ENCODE measurements at places on chromosomes 1 and 21.

DNA sequence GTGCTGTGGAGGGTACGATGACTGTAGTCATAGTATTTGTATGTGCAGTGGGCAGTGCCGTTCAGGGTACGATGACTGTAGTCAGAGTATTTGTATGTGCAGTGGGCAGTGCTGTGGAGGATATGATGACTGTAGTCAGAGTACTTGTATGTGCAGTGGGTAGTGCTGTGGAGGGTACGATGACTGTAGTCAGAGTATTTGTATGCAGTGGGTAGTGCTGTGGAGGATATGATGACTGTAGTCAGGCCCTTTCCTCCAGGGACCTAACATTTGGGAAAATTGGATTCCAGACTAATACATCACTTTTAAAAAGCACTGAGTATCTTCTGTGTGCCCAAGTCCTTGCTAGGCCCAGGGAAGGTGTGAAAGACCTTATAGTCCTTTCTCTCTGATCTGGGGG, 2.9 kb downstream of the ZNF672 start:
- DNase-seq, result no peak

GRCh38 chr1:23807453-23807852, 6.9 kb upstream of the GALE start:
- no peak for DNase-seq

- DNase-seq, result no peak
Measured at GRCh38 chr1:7425771-7426170, 345.3 kb upstream of the VAMP3 start.

DNA sequence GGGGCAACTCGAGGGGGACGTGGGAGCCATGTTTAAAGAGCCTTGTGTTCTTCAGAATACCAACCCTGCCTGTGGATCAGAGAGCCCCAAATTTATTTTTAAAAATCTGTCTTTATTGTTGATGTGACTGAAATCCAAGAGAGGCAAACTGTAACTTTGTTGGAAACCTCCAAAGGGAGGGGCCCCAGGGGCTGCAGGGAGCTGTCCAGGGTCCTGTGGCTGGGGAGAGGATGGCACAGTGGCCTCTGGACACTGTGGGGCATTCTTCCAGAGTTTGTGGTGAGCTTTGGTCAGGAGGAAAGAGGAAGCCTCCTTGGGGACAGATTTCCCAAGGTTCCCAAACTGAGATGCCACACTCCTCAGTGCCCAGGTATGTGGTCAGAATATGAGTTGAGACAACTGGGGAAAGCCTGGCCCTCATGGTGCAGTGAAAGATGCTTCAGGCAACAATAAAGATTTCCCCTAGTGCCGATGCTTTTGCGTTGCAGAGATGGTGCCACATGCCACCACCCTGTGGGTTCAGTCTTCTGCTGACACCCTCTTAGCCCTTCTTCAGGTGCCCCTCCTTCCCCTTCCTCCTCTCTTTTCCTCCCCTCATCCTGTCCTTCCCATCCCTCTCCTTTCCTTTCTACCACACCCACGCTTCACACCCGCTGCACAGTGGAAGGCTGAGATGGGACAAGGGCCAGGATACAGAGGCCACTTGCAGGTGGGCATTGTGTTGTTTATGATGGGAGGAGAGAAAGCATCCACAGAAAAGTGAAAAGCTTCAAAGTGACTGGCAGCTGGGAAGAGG, 122.1 kb downstream of the UCK2 start:
- DNase-seq, result no peak

GRCh38 chr1:10873189-10873588, 76.7 kb upstream of the CASZ1 start:
- no peak for DNase-seq

DNA sequence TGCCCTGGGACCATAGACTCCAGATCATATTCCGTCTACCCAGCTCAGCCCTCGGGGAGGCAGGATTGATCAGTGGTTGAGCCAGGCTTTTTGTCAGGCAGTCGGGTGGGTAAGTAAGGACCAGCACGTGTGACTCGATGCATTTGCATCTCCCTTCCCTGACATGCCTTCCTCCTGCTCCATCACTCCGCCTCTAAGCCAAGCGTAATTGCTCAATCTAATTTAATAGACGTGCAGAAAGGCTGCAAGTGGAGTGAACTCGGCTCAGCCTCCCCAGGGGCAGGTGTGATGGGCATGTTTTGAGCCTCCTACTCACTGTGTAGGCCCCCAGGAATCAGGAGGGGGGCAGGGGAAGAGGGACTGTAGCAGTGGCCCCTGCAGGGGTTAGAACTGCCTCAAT, 34.6 kb upstream of the GRIK3 start:
- no peak for DNase-seq

- no peak for DNase-seq
Measured at GRCh38 chr21:45324489-45325205, 37.0 kb upstream of the POFUT2 start.

DNA sequence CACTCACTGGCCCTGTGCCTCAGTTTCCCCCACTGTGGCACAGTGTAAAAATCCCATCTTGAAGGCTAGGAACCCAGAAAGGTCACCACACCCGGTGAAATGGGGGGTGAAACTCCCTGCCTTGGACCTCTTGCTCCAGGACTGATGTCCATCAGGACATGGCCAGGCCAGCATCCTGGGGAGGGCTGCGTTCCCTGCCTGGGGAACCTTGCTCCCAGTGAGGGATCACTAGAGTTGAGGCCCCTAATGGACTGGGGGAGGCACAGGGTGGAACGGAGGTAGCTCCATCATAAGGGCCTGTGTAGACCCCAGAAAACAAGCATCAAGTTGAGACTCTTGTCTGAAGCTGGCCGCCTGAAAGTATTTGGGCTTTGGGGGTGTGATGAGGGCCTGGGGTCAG, 10.4 kb upstream of the ZNF670 start:
- DNase-seq, result no peak

DNA sequence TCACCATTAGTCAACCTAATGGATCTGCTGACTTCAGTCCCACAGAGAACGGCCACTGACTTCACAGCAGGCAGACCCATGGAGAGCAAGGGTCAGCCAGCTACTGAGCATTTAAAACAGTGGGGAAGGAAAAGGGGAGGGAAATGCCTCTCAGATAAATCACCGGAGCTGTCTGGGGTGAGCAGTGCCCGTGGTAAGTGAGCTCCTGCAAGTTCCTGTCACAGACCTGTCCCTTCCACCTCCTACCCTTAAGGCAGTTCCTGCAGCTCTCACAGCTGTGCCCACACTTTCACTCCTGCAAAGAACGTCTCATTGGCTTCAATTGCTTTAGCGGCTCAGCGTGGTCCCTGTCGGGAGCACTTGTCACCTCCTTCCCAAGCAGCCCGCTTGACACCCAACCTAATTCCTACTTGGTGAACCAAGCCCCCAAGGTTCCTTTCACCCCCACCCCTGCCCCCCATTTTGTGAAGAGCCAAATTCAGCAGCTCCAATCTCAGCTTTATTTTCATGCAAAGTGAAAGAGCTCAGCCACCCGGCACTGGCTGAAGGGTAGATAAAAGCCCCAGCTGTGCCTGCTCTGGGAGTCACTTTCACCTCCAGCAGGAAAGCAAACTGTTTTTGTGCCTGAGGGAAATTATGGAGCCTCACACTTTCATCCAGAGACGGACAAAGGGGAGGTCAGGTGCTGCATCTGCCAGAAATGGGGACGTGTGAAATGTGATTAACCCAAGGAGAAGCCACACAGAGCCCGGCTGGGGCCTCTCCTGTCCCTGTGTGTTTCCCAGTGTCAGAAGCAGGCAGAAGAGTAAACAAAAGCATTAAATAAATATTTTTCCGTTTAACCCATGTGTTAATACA, 306.2 kb downstream of the TTLL7 start:
- no peak for DNase-seq

GRCh38 chr1:71836904-71837303, 445.4 kb downstream of the NEGR1 start:
- DNase-seq, result no peak

GRCh38 chr1:196063952-196064351, 544.3 kb downstream of the KCNT2 start:
- DNase-seq, result no peak
